ENCODE measurements at places on chromosomes 13 and 19.

GRCh38 chr13:84917252-84917878 is 881.9 kb downstream of the SLITRK6 start:
- no peak for ATAC-seq

DNA sequence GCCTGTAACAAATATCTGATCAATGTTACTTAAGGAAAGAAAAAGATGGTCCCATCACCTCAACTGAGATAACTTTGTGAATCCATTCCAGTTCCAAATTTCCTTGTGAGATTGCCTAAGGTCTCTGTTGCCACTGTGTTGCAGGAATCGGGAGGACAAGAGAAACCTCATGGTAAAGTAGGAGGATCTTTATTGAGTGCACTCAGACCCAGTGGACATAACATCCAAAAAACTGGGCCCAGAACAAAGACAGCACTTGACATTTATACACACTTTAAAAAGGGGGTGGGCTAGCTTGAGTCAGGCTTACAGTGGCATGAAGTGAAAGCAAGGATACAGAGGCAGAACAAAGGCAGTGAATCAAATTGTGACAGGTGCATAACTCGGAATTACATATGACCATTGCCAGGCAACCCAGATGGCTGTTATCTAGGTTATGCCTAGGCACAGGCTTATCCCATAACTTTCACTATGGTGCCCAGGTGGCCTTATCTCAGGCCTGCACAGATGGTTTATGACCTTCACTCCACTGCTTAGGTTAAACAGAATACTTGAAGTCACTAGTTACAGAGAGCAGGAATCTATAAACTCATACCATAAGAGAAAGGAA is 459.4 kb upstream of the PCDH20 start:
- ATAC-seq = no peak

- ATAC-seq = no peak
These were observed 523.2 kb upstream of the HTR2A start for GRCh38 chr13:47420020-47420419.

GRCh38 chr13:73339086-73339485 is 280.3 kb downstream of the KLF5 start:
- ATAC-seq = no peak

- no peak for ATAC-seq
These were observed 5.5 kb downstream of the RASA3 start for GRCh38 chr13:114126789-114127472.

All from gastroesophageal sphincter (tissue), 4 donors.